ENCODE measurements at places on chromosomes 1 and 21.

GRCh38 chr1:59353453-59353852 is 56.6 kb downstream of the FGGY start:
- DNase-seq, result peak; percentile 21

DNA sequence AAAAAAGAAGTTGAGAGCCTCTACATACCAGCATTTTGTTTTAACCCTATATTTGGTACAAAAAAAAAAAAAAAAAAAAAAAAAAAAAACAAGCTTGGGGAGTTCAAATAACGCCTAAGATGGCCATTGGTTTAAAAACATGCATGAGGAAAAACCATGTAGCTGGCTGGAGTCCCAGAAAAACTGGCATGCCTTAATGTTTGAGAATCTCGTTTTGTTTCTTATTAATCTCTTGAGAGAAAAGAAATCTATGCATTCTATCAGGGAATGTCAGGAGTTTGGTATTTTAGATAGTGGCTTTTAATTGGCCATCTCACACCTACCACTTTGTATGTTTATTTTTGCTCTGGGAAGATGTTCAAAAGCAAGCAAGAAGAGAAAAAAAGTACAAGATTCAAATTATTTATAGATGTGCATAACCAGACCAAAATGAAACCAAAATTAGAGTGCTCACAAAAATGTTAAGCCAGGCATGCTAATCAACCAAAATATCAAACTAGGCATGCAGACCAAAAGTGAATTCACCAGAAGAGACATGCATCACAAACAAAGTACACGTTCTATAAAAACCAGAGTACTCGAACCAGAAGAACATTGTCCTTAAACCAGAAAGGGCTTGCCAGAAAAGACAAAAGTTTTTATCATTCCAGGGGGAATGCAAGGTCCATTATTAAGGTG is 156.6 kb downstream of the AK5 start:
- peak; percentile 89 for DNase-seq

GRCh38 chr1:6347641-6348487 is 45.7 kb downstream of the ACOT7 start:
- DNase-seq, result no peak

GRCh38 chr1:153771841-153772593 is 3.2 kb upstream of the SLC27A3 start:
- DNase-seq, result no peak

GRCh38 chr1:27575840-27576331 is 28.1 kb downstream of the AHDC1 start:
- DNase-seq, result no peak

GRCh38 chr1:92365378-92366039 is 66.7 kb downstream of the RPAP2 start:
- no peak for DNase-seq

DNA sequence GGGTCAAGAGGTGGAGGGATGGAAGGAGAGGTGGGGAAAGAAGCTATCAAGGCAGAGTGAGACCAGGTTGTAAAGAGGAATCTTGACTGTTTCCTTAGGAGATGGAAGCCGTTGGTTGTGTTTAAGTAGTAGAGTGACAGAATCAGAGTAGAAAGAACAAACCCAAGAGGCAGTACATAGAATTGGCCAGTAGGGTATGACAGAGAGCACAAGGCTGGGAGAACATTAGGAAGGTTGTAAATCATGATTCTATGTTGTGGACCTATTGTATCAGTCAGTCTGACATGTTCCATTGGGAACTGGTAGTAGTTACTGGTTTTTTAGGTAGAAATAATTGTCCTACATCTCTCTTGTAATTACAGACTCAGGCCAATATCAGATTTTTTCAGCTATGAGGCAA is 486.9 kb upstream of the USP24 start:
- no peak for DNase-seq

- no peak for DNase-seq
Observed at GRCh38 chr1:228975238-228975907, 240.1 kb downstream of the RHOU start.

All from retinal pigment epithelial cell (primary cell).